ENCODE measurements at places on chromosomes 4 and X.

DNA sequence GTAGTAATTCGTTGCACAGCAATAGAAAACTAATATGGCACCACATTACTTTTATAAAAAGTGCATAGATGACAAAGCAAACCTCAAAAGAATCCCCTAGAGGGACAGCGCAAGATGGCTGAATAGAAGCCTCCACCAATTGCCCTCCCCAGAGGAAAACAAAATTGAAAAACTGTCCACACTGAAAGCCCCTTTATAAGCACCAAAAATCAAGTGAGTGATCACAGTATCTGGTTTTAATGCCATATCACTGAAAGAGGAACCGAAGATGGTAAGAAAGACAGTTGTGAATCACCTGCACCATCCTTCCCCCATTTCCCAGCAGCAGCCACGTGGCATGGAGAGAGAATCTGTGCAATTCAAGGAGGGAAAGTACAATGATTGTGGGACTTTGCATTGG is 522.2 kb downstream of the GLUD2 start:
- no peak for DNase-seq

- DNase-seq, result no peak
Measured at GRCh38 chrX:332916-333610, 14.5 kb upstream of the GTPBP6 start.

DNA sequence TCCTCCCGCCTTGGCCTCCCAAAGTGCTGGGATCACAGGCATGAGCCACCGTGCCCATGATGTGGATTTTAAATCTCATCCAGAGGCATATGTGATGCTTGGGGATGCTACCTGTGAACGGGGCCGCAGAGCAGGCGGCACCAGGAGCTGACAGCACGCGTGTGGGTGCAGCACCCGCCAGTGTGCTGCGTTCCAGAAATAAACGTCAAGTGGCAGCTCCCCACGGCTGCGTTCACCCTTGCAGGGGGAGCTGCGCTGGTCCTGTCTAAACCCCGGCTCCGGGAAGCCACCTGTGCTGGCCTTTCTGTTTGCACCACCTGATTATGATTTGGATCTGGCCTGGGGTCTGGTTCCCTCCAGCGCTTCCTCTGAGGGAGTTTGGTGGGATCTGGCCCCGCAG is 77.8 kb downstream of the SORCS2 start:
- no peak for DNase-seq

GRCh38 chr4:40066651-40067050 is 10.0 kb downstream of the N4BP2 start:
- no peak for DNase-seq

DNA sequence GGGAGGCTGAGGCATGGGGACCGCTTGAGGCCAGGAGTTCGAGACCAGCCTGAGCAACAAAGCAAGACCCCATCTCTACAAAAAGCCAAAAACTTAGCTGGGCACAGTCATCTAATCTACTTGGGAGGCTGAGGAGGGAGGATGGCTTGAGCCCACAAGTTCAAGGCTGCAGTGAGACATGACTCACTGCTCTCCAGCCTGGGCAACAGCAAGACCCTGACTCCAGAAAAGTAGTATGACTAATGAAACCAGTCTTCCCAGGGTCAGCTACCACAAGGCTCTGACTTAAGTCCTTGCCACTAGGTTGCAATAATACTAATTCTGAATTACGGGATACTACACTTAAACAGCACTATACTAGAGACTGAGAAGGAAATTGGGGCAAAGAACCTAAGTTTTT is 33.1 kb downstream of the ERVMER34-1 start:
- no peak for DNase-seq

- no peak for DNase-seq
Measured at GRCh38 chr4:79979785-79980437, 93.1 kb downstream of the ANTXR2 start.

- DNase-seq, result peak; percentile 47
Measured at GRCh38 chr4:37802068-37802666, 24.3 kb upstream of the PGM2 start.

- DNase-seq, result no peak
Measured at GRCh38 chrX:20267607-20267930, 860 bp upstream of the RPS6KA3 start.

DNA sequence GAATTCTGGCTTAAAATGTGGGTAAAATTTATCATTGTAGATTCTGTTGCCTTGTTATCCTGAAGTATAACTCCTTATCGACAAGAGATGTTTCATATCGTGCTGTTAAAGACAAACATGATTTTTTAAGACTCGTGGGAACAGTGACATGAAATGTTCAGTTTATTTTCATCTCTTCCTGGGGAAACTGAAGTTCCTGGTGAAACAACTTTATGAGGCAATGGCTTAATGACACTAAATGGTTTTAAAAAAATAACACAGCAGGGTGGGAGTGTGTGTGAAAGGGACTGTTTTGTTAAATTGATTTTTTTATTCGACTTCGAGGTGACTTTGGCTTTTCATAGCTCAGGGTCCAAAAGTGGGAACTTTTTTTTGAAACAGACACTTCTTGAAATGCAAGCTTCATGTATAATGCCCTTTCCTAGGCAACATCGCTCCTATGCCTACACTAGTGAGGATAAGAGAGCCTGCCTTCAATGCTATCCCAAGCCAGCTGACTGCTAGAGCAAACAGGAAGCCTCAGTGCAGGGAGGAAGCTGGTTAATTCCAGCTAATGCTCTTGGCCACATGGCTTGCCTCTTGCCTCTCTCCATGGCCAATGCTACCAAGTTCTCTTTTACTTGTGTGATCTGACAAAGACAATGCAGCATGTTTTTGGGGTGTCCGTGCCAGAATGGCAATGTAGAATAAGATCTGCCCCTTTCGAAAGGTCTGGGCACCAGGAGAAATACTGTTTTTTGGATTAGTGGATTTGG is 80.9 kb upstream of the PLAC1 start:
- no peak for DNase-seq

DNA sequence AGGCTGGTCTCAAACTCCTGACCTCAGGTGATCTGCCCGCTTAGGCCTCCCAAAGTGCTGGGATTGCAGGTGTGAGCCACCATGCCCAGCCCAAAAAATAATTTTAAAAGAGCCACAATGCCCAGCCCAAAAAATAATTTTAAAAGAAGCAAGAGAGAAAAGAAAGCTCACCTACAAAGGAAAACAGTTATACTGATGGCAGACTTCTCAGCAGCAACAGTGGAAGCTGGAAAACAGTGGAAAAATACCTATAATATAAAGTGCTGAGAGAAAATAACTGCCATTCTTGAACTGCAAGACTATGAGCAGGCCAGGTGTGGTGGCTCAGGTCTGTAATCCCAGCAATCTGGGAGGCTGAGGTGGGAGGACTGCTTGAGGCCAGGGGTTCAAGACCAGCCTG is 13.3 kb upstream of the HMGB2 start:
- no peak for DNase-seq

GRCh38 chr4:98739751-98740150 is 81.3 kb upstream of the TSPAN5 start:
- DNase-seq, result no peak

- DNase-seq, result peak; percentile 4
Measured at GRCh38 chrX:95318882-95319281, 1365.8 kb upstream of the DIAPH2 start.

- DNase-seq, result no peak
Measured at GRCh38 chr4:149344436-149344835, 471.2 kb downstream of the IQCM start.

GRCh38 chrX:22533898-22534297 is 261.2 kb downstream of the CBLL2 start:
- DNase-seq, result no peak

GRCh38 chr4:39730072-39730471 is 32.1 kb downstream of the UBE2K start:
- DNase-seq, result no peak

DNA sequence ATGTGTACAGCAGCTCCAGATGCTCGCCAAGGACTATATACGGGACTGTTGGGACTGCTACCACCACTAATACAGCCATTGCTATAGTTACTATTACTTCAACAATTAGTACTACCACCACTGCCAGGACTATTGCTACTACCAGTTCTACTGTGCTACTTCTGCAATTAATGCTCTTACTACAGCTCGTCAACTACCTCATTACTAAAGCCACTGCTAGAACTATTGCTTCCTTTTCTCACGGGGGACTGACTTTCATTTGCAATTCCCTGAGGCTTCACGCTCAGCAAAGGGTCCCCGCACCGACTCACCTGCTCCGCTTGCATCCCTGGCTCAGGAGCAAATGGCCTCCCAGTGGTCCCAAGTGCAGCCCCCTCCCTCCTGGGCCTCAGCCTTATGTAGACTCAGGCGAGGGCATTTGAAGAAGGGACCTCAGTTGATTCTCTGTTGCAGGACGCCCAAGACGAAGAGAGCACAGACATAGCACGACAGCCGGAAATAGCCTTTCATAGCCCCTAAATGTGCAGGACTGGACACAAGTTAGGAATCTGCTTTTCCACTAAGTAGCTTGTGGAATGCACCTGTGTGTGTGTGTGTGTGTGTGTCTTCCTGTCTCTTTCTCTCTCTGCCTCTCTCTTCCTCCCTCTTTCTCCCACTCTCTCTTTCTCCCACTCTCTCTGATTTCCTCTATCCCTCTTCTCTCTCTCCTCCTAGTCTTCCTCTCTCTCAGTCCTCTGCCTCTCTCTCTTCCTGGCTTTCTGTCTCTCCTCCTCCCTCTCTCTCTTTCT is 294.8 kb downstream of the ASMT start:
- DNase-seq, result no peak

DNA sequence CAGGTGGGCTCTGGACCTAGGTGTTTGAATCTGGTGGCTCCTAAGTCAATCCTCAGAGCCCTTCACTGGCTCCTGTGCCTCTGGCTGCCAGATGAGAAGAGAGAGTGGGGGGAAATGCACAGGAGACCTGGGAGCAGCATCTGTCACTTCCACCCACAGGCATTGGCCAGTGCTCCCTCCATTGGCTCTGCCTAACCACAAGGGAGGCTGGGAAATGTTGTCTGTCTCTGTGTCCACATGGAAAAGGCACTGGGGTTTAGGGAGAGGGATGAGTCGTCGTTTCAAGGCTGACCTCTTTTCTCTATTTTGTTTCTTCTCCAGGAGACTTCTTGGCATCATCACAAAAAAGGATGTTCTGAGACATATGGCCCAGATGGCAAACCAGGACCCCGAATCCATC is 76.4 kb downstream of the CLCN4 start:
- no peak for DNase-seq

- no peak for DNase-seq
Measured at GRCh38 chr4:189823591-189823990, 117.1 kb upstream of the FRG1 start.

- peak; percentile 54 for DNase-seq
Measured at GRCh38 chrX:153662266-153662665, 11.3 kb downstream of the PNCK start.

DNA sequence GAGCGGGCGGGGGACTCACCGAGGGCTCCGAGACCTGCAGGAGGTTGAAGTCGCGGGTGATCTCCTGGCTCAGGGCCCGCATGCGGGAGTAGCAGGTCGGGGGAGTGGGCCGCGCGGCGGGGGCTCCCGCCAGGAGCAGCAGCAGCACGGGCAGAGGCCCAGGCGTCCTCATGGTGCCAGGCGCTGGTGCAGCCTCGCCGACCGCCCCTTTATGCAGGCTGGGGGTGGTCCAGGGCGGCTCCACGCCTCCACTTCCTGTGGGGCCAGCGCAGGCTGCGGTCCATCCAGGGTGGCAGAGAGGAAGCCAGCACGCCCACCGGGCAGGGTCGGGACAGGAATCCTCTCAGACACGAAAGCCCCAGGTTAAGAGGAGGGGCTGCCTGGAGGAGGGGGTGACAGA is at the start of gene CYTL1:
Gene CYTL1, minus strand, starts transcription at position 185 of the 400 bp plus-strand sequence. Its CDS starts 13 bp downstream, at position 172.
- no peak for DNase-seq

DNA sequence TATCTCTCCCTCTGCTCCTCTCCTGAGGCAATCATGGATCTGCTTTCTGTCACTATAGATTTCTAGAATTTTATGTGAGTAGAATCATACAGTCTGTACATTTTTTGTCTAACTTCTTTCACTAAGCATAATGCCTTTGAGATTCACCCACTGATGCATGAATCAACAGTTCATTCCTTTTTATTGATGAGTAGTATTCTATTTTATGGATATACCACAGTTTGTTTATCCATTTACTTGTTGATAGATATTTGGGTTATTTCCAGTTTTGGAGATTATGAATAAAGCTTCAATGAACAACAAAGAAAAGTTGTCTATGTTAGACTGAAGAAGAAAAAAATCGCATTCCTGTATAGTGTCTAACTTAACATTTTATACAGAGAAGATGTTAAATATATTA is 30.5 kb downstream of the PHKA1 start:
- no peak for DNase-seq

DNA sequence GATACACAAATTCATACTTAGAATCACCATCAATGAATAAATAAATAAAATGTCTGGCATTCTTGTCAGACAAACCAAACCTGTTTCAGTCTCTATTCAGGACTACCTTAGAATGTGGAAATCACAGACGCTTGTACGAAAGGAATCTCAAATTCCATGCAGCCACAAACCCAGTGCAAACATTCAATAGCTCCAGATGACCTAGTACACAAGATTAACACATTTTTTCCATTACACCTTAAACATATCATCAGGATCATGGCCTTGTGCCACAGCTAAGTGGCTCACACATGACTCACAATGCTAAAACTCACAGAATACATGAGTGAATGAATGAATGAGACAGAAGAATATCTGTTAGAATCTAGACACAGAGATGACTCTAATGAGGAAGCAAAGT is 134.2 kb downstream of the PWWP3B start:
- DNase-seq, result no peak

DNA sequence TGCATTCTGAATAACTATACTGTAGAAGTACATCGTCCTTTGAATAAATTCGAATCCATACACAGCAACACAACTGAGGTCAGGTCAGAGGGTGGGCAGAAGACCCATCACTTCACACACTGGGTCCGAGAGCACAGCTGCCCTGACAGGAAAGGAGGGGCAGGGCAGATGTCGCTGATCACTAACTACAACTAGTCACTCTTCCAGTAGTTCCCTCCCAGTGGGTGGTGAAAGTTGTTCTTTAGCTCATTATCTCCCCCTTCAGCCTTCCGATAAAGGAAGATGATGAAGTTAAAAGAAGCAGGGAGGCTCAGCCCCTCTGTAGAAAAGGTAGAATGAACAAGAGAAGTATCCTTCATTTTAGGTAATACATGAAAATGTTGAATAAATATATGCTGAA is 278.9 kb downstream of the INPP4B start:
- DNase-seq, result no peak

- no peak for DNase-seq
Measured at GRCh38 chr4:53658029-53658428, 66.7 kb upstream of the LNX1 start.

GRCh38 chr4:119313237-119313636 is 8.7 kb downstream of the FABP2 start:
- DNase-seq, result no peak

- DNase-seq, result no peak
Measured at GRCh38 chr4:89447543-89447942, 139.9 kb upstream of the GPRIN3 start.

- no peak for DNase-seq
Measured at GRCh38 chrX:155632431-155633100, 19.8 kb upstream of the TMLHE start.

- no peak for DNase-seq
Measured at GRCh38 chrX:10017872-10018271, 50.7 kb downstream of the CLDN34 start.

DNA sequence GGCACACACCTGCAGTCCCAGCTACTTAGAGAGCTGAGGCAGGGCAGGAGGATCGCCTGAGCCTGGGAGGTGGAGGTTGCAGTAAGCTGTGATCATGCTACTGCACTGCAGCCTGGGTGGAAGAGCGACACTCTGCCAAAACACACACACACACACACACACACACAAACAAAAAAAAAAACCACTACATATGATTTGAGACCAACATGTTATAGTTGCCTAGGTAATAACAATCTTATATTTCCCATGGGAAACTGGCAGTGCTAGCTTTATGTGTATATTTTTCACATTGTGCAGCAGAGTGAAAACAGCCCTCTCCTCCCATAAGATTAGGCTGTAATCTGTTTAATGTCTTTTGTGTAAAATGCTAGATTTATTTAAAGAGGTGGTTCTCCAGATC is 3.1 kb upstream of the FAM241A start:
- DNase-seq, result no peak
